Common myeloid progenitor, CD34-positive (primary cell): ENCODE measurements at places on chromosomes 1 and 21.

- no peak for DNase-seq
These were observed 15.7 kb upstream of the CPT2 start for GRCh38 chr1:53180951-53181350.

- no peak for DNase-seq
These were observed 107.7 kb upstream of the TMPRSS2 start for GRCh38 chr21:41615613-41616012.

DNA sequence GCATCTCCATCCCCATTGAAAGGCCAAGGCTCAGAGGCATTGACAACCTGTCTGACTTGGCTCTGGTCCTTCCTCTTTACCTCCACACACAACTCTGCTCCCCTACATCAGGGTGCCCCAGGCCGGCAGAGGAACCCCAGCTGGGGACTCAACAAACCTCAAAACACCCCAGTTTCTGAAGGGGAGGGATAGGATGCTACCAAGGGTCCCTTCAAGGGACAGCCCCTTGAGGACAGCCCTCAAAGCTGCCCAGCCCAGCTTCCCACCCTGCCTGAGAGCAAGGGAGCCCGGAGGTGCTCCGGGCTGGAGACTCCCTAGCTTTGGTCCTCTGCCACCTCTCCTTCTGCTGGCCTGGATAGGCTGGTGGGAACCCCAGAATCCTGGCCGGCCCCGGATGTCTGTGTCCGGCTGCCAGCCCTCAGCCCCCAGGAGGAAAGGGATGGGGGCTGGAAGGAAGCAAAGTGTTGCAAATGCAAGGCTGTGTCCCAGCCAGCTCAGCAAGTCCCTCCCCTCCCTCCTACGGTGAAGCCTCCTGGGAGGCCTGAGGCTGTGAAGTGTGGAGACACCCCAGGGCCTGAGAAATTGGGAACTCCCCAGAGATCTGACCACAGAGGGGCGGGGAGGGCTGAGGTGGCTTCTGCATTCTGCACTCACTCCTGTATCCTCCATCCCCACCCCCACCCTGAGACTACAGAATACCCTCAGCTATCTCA, 1.1 kb upstream of the MARCKSL1 start:
- peak; percentile 96 for DNase-seq

GRCh38 chr1:9615316-9616063, 26.8 kb downstream of the TMEM201 start:
- peak; percentile 85 for DNase-seq
